NCI-H69 (cell line): ENCODE measurements at places on chromosomes 3 and 15.

GRCh38 chr15:39748276-39748675, 34.4 kb downstream of the FSIP1 start:
- no peak for DNase-seq

- DNase-seq, result no peak
These were observed 87.8 kb upstream of the LMOD3 start for GRCh38 chr3:69210068-69210730.

GRCh38 chr3:85090495-85090894, 131.7 kb downstream of the CADM2 start:
- no peak for DNase-seq

DNA sequence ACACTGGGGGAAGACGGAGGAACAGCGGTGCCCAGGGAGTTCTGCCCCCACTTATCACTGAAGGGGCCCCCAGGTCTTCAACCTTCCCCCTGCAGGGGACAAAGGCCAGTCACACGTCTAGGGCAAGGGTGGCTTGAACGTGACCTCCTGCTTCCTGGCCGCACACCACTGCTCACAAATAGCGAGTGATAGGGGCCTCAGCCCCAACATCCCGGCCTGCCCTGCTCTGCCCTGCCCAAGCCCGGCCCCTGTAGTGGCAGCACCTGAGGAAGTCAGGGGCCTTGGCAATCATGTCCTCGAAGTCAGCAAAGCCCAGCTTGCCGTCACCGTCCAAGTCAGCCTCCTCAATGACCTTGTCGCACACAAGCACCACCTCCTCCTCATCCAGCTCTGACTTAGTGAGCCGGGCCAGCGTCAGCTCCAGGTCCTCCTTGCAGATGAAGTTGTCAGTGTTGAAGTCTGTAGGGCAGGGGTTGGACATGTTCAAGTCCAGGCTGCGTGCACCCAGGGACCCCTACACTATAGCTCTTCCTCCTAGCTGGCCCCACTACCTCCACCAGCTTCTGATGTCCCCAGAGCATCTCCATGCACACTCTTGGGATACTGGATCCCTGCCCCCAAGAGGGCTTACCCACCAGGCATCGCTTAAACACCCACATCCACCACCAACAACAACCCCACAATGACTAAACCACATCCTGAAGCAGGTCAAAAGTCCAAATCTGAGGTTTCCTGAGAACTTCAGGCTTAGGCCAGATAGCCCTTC, 13.3 kb downstream of the SH2D7 start:
- no peak for DNase-seq

DNA sequence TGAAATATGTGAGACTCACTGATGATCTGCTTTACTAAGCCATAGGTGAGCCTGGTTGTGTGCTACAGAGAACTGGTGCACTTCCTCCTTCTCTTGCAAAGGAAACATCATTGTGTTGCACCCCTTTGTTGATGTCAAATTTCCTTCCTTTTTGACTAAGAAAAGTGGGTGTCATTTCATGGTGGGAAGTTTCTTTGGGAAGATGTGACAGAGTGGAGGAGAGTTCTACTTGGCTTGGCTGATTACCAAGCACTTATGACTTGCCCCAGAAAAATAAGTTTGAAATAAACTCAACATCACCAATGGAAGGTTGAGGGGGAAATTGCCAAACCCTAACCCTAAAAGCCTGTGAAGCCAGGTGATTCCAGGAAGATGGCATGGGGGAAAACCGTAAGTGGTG, 53.5 kb upstream of the KIF23 start:
- DNase-seq, result no peak

GRCh38 chr3:81666502-81667121, 94.8 kb downstream of the GBE1 start:
- peak; percentile 6 for DNase-seq

DNA sequence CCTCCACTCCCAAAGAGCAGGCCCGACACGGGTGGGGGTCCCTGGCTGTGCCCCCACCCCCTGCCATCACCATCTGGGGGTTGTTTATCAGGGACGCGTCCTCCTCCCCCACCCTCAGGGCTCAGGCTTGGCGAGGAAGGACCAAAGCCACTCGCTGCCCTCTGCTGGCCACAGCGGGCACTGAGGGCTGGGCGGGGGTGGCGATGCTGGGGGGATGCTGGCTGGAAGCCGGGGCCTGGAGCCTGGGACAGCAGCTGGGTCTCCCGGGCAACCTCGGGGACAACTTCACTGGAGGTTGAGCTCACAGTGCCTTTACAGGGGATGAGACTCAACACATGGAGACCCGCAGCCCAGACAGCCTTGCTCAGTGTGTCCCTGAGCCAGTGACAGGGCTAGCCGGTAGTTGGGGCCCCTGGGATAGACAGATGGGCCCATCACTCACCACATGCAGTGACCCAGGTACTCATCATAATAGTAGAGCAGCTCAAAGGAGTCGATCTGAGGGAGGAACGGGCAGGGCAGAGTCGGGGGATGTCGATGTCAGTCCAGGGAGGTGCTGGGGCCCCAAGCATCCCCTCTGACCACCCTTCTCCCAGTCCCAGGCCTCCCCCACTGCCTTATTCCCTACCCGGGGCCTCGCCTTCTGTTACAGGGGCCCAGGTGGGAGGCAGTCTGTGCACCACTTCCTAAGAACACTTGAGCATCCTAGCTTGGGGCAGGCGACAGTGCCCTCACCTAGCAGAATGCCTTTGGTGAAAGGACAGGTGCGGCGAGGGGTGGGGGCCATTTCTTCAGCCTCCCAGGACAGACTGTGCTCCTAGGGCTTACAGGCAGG, 5.9 kb upstream of the CALML4 start:
- peak; percentile 33 for DNase-seq

- no peak for DNase-seq
These were observed 2.4 kb downstream of the PML start for GRCh38 chr15:73996939-73997338.

DNA sequence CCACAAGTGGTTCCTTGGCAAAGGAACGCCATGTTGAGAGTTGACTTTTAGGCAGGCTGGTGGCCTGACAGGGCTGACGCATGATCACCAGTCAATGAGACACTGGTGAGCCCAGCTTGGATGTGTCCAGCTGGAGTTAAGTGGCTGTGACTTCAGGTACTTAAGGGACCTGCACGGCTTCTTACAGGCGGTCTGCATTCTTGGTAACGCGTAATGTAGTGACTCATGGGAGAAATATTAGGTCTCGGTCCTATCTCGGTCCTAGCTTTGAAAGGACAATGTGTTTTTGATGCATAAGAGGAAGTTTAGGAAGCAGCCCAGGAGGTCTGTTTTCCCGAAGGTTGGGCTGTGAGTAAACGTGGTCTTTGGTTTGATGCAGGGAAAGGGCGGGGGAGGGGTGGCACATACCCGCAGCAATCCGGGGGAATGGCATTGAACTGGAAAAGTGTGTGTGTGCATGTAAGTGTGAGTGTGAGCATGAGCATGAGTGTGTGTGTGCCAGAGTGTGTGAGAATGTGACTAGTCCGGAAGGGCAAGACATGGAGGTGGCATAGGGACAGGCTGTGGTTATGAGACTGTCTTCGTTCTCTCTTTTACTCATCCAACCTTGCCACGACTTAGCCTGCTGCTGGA, 55.3 kb downstream of the FAM43A start:
- DNase-seq, result no peak

GRCh38 chr3:99549957-99550603, 88.3 kb upstream of the COL8A1 start:
- no peak for DNase-seq

- peak; percentile 28 for DNase-seq
These were observed 65.8 kb downstream of the SV2B start for GRCh38 chr15:91165850-91166249.

DNA sequence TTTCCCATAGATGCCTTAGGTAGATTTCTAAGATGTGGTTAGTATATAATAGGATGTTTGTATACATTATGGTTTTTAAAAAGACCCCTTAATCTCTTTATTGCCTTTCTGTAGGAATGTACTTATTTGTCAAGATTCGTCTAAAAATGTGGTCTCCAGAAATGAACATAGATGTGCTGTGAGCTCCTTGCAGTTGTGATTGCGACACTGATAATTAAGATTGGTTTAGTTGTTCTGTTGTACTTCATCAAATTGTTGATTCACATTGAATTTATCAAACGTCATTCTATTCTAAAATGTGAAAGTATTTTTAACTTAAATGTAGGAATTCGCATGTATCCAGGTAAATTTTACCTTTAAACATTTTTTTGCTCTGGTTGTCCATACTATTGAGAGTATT, 51.2 kb downstream of the CMC1 start:
- DNase-seq, result no peak
